Epithelial cell of umbilical artery (primary cell): ENCODE measurements at places on chromosomes 6 and 20. TPM values are rescaled to one million over a fixed set of nuclear protein-coding genes. Genes with fewer than 3 reads are reported as not detected.

Gene PXDC1
- 61.7 and 72.9 TPM in 2 replicates for total RNA-seq

Gene BMP6
- 232 and 248 TPM in 2 replicates for total RNA-seq

Gene DPPA5
- total RNA-seq = not detected in 2 replicates

Gene CPNE5
- total RNA-seq = 4.6 and 5.8 TPM in 2 replicates

Gene TMEM74B
- 0.32 TPM in 1 of 2 replicates, not detected in the other for total RNA-seq

Gene CDH26
- 0.32 TPM in 1 of 2 replicates, not detected in the other for total RNA-seq

Gene KHDC1L
- not detected in 2 replicates for total RNA-seq

Gene AGER
- total RNA-seq = under 0.01 and 0.46 TPM in 2 replicates

Gene TPBG
- 6.5 and 7.0 TPM in 2 replicates for total RNA-seq

Gene ZBTB46
- 2.9 and 4.9 TPM in 2 replicates for total RNA-seq

Gene ZNF334
- total RNA-seq = under 0.01 and 1.7 TPM in 2 replicates

Gene LRRC73
- 0.15 and 0.32 TPM in 2 replicates for total RNA-seq

Gene OR2W1
- total RNA-seq = not detected in 2 replicates

Gene OR2H1
- total RNA-seq = not detected in 2 replicates

Gene C6orf163
- total RNA-seq = 0.32 and 0.46 TPM in 2 replicates

Gene HLA-DQB2
- not detected in 2 replicates for total RNA-seq

Gene PSORS1C2
- not detected in 2 replicates for total RNA-seq

Gene FAM162B
- total RNA-seq = 0.30 TPM in 1 of 2 replicates, not detected in the other

Gene TREML2
- total RNA-seq = not detected in 2 replicates

Gene OR2B3
- total RNA-seq = not detected in 2 replicates

Gene PPP1R14C
- total RNA-seq = not detected in 2 replicates

Gene UCKL1
- total RNA-seq = 22.9 and 28.9 TPM in 2 replicates

Gene COL9A3
- 0.30 and 0.97 TPM in 2 replicates for total RNA-seq

Gene DNAJC5
- total RNA-seq = 63.2 and 67.9 TPM in 2 replicates

Gene PGC
- total RNA-seq = not detected in 2 replicates

Gene BNIP5
- not detected in 2 replicates for total RNA-seq

Gene BCAS1
- total RNA-seq = under 0.01 TPM in 1 of 2 replicates, not detected in the other

Gene DDO
- total RNA-seq = under 0.01 and 1.1 TPM in 2 replicates

Gene MOG
- total RNA-seq = not detected in 2 replicates

Gene TRDN
- total RNA-seq = not detected in 2 replicates

Gene JPH2
- total RNA-seq = under 0.01 TPM in 1 of 2 replicates, not detected in the other

Gene METTL24
- total RNA-seq = not detected in 2 replicates

Gene KCNK16
- not detected in 2 replicates for total RNA-seq

Gene RIN2
- total RNA-seq = 63.5 and 134 TPM in 2 replicates

Gene OR12D3
- total RNA-seq = not detected in 2 replicates

Gene NR2E1
- not detected in 2 replicates for total RNA-seq

Gene CBLN4
- total RNA-seq = not detected in 2 replicates

Gene IPCEF1
- total RNA-seq = 0.32 TPM in 1 of 2 replicates, not detected in the other

Gene WFDC5
- not detected in 2 replicates for total RNA-seq

Gene MEP1A
- not detected in 2 replicates for total RNA-seq

Gene PSORS1C1
- 1.3 and 3.3 TPM in 2 replicates for total RNA-seq

Gene TIAM2
- 8.1 and 15.8 TPM in 2 replicates for total RNA-seq

Gene EEF1A1
- 12,458 and 24,213 TPM in 2 replicates for total RNA-seq

Gene ZNF165
- total RNA-seq = 0.46 and 0.65 TPM in 2 replicates

Gene WFDC10A
- not detected in 2 replicates for total RNA-seq

Gene FAM50B
- 7.1 and 13.5 TPM in 2 replicates for total RNA-seq

Gene SEMG1
- total RNA-seq = not detected in 2 replicates

Gene BPIFA1
- total RNA-seq = not detected in 2 replicates

Gene B3GAT2
- total RNA-seq = not detected in 2 replicates

Gene FRS3
- total RNA-seq = 0.32 and 1.1 TPM in 2 replicates

Gene SLC32A1
- total RNA-seq = not detected in 2 replicates

Gene RAET1G
- 0.30 TPM in 1 of 2 replicates, not detected in the other for total RNA-seq

Gene FBXO5
- total RNA-seq = 20.5 and 20.8 TPM in 2 replicates

Gene NHLRC1
- total RNA-seq = 2.6 and 3.3 TPM in 2 replicates

Gene CHD6
- 20.1 and 26.0 TPM in 2 replicates for total RNA-seq

Gene VSTM2L
- total RNA-seq = not detected in 2 replicates

Gene LGSN
- total RNA-seq = not detected in 2 replicates

Gene ROS1
- total RNA-seq = not detected in 2 replicates
